Activated T-helper 2 cell treated with anti-CD3 and anti-CD28 coated beads, Interferon-gamma antibody, Interleukin-2, Interleukin-4, amounts not matched to agents 10 μg/mL and 5 μg/mL and 100 μg/mL, durations not matched to agents 14 hours and 24 hours and 36 hours (primary cell): ENCODE measurements at places on chromosomes 4 and X. TPM values are rescaled to one million over a fixed set of nuclear protein-coding genes. Genes with fewer than 3 reads are reported as not detected.

DNA sequence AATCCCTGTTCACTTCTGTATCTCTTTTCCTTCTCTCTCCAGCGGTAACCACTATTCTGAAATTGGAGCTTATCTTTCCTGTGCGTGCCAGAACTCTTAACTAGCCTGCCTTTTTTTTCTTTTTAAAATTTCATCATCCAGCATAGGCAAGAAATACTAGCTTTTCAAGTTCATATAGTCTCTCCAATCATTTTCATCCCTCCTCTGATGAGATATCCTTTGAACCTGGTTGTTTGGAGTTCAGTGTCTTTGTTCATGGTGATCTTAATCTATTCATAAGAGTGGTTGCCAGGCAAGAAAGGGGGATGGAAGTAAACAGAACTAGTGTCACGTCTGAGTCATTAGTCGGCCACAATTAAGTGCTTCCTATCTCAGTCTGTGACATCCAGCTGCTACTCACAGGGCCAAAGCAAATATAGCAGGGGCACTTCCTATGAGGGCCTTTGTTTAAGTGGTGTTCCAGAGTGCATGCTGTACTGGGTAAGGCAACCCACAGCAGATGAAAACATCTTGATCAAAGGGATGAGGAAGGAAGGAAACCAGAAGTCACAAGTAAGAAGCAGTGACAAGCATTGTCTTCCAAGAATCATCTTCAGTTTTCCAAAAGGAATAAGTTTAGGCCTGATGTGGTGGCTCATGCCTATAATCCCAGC is 56.4 kb upstream of the XIAP start:
- no peak for DNase-seq

- no peak for DNase-seq
Observed at GRCh38 chr4:141705048-141705746, 68.8 kb downstream of the IL15 start.

DNA sequence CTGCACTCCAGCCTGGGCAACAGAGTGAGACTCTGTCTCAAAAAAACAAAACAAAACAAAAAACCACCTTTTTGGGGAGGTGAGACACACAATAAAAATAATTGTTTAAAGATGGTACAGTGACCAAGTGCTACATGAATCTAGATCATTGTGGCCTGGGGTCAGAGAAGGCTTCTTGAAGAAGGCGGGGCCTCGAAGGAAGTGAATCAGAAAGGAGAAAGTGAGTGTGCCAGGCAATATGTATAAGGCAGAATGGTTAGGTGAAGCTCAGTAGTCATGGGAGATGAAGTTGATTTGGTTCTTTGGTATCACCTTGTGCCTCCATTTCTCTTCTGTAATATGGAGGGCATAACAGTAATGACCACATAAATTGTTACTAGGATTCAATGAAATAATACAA is 58.9 kb downstream of the DOCK11 start:
- DNase-seq: no peak

- DNase-seq: no peak
Observed at GRCh38 chr4:184346682-184347081, 127.7 kb downstream of the IRF2 start.

GRCh38 chrX:153867139-153867538 is 18.8 kb downstream of the L1CAM start:
- DNase-seq: no peak

DNA sequence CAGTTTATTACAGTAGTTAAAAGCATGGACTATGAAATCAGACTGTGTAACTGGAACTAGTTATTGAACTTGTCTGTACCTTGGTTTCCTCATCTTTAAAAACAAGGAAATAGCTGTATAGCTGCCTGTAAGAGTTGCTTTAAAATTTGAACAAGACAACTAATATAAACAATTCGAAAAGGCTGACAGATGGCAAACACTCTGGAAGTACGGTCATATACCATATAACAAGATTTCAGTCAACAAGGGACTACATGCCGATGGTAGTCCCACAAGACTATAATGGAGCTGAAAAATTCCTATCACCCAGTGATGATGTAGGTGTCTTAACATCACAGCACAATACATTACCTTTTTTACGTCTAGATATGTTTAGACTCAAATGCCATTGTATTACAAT is 78.7 kb downstream of the CNOT6L start:
- DNase-seq: no peak

GRCh38 chr4:78757574-78757973 is 18.6 kb upstream of the BMP2K start:
- DNase-seq: no peak

GRCh38 chr4:138263247-138263816 is 21.2 kb upstream of the SLC7A11 start:
- no peak for DNase-seq

GRCh38 chr4:158535130-158535614 is 13.5 kb downstream of the RXFP1 start:
- no peak for DNase-seq

- DNase-seq: no peak
Observed at GRCh38 chr4:158860856-158861255, 92.0 kb downstream of the FNIP2 start.

The TMSB15B gene
- total RNA-seq: 7.7 and 7.9 TPM in 2 replicates

The STAP1 gene
- total RNA-seq: 18.8 and 18.9 TPM in 2 replicates

The HOPX gene
- total RNA-seq: 58.8 and 60.2 TPM in 2 replicates

The PCDH7 gene
- not detected in 2 replicates for total RNA-seq

The REELD1 gene
- not detected in 2 replicates for total RNA-seq

The PRICKLE3 gene
- total RNA-seq: 24.5 and 26.9 TPM in 2 replicates

The LONRF3 gene
- 0.46 and 0.62 TPM in 2 replicates for total RNA-seq
